A549 (cell line): ENCODE measurements at places on chromosomes 16 and 17. TPM values are rescaled to one million over a fixed set of nuclear protein-coding genes. Genes with fewer than 3 reads are reported as not detected.

The TBC1D26 gene
- 0.07 to 0.18 TPM (median 0.08 TPM) in 3 replicates for polyA plus RNA-seq

The CTRB1 gene
- not detected in 3 replicates for polyA plus RNA-seq

- no peak for DNase-seq
Observed at GRCh38 chr17:77696721-77697460, 261.6 kb upstream of the TNRC6C start.

DNA sequence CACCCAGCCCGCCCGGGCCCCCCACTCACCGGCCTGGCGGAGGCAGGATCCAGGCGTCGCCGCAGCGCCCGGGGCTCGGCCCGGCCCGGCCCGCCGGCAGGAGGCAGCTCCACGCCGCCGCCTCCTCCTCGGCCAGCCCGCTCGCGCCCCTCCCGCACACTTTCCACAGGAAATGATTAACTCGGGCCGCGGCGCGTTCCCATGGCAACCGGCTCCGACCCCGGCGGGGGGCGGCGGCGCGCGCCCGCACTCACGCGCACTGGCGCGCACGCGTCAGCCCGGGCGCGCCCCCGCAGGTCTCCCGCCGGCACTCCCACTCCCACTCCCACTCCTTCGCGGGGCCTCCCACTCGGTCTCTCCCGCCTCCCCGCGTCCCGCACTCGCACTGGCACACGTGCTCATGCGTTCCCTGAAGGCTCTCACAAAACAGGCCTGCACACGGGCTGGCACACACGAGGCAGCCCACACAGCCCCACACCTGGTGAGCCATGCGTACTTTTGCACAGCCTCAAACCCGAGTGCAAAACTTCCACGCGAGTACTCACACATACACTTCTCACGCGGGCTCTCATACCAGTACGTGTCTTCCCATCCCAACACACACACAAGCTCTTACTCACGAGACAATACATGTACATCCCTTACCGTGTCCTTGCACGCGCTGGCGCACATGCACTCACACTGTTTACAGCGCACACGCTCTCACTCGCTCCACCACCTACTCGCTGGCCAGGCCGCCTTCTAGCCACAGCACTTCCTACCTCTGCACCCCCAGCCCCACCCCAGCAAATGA, at the start of gene KIFC3:
TSS of gene KIFC3 (minus strand) at position 151 of the 793 bp plus-strand sequence. CDS start 4,248 bp downstream, outside the sequence.
- DNase-seq = peak; percentile 86

The RHBDL1 gene
- polyA plus RNA-seq = 1.2 to 1.6 TPM (median 1.4 TPM) in 3 replicates

DNA sequence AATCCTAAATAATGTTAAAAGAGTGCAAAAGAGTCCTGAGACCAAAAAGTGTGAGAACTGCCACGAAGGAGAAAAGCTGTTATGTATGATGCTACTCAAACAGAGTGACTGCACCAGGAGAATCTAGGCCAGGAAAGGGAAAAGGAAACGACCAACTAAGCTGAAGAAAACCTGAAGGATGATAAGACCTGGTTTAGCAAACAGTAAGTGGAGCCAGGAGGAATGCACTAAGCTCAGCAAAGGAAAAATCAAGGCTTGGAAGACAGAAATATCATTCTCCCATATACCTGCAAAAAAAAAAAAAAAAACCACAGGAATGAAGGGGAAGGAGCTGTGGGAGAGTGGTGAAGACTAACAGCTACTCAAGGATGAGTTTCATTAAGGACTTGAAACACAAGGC, 21.1 kb downstream of the CMC2 start:
- no peak for DNase-seq

DNA sequence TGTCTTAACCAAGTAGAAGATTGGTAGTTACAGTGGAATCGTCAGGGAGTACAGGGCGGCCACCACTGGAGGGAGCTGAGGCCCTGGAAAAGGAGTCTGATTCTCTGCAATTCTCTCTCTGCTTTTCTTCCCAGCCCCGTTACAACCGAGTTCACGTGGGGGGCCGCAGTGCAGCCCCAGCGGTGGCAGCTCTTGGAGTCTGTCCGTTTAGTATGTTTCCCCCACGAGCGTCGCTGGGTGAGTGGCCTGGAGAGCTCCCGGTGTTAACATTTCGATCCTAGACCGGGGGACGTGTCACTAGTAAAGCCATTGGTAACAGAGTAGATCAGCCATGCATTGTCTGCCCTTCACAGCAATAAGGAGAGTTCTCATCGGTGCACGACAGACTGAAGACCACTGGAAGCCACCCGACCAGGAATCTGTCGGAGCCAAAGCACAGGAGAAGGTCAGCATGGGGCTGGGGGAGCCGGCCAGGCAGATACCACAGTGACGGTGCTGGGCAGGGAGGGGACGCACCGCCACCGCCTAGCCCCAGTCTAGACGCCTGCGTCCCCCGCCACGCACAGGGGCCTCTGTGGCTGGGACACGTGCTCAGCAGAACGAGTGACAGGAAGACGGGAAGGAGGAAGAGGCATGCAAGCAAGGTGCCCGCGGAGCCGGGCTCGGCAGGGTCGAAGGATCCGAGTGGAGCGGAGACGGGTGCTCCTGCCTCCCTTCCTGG, 15.7 kb downstream of the SLC16A3 start:
- DNase-seq = peak; percentile 69

GRCh38 chr17:3796110-3796821, 4.7 kb downstream of the ITGAE start:
- no peak for DNase-seq
